SIG-M5 (cell line): ENCODE measurements at places on chromosomes 6 and 20.

GRCh38 chr6:153099636-153100035 is 31.4 kb downstream of the RGS17 start:
- no peak for DNase-seq

GRCh38 chr20:57840066-57840465 is 130.3 kb upstream of the PMEPA1 start:
- no peak for DNase-seq

DNA sequence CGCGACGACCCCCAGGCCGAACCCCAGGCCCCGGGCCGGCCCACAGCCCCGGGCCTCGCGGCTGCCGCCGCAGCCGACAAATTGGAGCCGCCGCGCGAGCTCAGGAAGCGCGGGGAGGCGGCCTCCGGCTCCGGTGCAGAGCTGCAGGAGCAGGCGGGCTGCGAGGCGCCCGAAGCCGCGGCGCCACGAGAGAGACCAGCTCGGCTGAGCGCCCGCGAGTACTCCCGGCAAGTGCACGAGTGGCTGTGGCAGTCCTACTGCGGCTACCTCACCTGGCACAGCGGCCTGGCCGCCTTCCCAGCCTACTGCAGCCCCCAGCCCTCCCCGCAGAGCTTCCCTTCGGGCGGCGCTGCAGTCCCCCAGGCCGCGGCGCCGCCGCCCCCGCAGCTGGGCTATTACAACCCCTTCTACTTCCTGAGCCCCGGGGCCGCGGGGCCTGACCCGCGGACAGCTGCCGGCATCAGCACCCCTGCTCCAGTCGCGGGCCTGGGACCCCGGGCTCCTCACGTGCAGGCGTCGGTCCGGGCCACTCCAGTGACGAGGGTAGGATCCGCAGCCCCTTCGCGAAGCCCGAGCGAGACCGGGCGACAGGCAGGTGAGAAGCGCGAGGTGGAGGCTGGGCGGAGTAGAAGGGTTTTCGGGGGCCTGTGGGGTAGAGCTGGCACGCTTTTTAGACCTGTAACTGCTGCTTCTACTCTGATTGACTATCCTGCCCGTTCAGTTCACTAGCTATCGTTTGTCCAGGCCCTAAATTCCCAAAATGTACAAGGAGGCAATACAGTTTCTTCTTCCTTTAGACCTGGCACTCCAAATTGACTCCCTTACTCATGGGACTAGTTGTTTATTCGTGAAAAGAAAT is 654 bp downstream of the FAM8A1 start:
- DNase-seq: no peak

GRCh38 chr6:119296036-119297035 is 53.2 kb downstream of the MAN1A1 start:
- DNase-seq: no peak

GRCh38 chr6:161903584-161904212 is 629.8 kb upstream of the AGPAT4 start:
- DNase-seq: no peak

GRCh38 chr6:111122458-111123286 is 35.4 kb downstream of the SLC16A10 start:
- DNase-seq: no peak

DNA sequence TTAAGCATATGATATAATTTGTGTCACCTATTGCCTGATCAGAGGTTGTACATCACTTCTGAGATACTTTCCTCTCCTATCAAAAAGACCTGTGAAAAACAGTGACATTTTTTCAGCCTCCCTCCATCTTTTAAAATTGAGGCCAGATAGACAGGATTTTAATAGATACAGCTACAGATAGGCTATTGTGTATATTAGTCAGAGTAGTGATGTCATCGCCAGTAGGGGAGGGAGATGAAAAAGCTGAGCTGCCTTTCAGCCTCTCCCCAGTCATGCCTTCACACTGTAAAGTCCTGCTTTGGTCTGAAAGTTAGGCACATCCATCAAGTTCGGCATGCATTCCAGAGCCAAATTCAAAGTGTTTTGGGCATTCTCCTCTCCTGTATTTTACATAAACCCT is 7.9 kb upstream of the PABPC1L start:
- DNase-seq: no peak

DNA sequence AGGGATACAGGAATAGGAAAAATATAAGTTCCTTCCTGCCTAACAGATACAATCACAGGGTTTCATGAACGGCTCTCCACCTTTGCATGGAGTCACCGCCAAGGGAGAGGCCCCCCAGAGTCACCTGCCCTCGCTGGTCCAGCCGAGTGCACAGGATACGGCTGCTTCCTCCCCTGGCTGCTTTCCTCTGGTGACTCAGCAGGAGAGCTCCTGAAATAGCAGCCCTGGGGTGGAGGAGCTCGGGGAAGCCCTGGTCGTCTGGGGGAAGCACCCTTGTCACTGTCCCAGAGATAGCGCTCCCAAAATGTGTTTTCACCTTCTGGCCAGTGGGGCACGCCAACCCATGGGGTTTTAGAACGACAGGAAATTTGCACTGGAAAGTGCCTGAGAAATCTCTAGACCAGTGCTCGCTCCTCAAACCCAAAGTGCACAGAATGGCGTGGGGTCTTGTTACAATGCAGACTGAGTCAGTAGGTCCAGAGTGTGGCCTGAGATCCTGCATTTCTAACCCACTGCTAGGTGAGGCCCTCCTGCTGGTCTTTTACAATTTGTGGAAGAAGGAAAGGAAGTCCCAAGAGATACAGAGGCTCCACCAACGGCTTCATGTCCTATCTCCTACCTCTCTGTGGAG is 35.9 kb upstream of the FAM50B start:
- DNase-seq: no peak

- DNase-seq: no peak
Observed at GRCh38 chr20:14877301-14878028, 540.1 kb upstream of the FLRT3 start.

DNA sequence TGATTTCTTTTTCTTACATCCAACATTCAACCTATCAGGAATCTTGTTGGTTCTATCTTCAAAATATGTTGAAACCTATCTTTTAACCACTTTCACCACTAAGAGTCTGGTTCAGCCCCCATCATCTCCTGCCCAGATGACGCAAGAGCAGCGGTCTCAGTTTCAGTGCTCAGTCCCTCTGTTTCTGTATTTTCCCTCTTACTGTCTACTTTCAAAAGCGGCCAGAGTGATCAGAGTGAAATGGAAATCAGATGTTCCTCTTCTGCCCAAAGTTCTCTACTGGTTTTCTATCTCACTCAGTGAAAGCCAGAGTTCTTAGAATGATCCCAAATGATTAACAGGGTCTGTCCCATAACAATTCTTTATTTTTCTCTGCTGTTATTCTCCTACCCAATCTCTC is 147.9 kb upstream of the PDE7B start:
- no peak for DNase-seq

GRCh38 chr20:52895235-52895634 is 76.9 kb upstream of the TSHZ2 start:
- DNase-seq: no peak

GRCh38 chr6:106197441-106197840 is 111.3 kb downstream of the PRDM1 start:
- no peak for DNase-seq

GRCh38 chr6:118509009-118509617 is 39.0 kb upstream of the PLN start:
- no peak for DNase-seq

GRCh38 chr20:13402171-13402760 is 181.2 kb downstream of the ISM1 start:
- no peak for DNase-seq

DNA sequence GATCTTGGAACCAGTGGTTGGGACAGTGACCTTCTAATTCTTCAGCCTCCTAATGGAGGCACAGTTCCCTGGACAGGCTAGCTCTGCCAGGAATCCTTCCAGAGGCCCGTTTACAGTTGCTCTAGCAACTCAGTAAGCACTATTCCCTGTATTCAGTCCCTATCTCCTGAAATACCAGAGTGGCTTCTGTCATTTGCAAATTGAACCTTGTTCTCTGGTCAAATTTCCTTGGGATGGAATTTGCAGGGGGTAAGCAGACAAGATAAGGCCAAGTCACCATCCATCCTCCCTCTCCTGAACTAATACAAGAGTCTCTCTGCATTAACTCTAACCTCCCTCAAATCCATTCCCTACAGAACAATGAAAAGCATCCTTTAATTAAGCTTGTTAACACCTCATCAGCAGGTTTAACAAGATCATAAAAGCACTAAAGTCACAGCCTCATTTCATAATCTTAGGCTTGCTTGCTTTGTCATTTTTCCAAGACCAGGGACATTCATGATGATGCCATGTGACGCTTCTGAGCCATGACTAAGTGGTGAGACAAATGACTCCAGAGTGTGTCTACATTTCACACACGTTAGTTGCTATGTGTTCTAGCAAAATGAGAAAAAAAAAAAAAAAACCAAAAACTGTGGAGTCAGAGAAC is 37.1 kb downstream of the SLC22A23 start:
- DNase-seq: no peak

- DNase-seq: no peak
Observed at GRCh38 chr6:74568861-74569260, 637.0 kb downstream of the COL12A1 start.

DNA sequence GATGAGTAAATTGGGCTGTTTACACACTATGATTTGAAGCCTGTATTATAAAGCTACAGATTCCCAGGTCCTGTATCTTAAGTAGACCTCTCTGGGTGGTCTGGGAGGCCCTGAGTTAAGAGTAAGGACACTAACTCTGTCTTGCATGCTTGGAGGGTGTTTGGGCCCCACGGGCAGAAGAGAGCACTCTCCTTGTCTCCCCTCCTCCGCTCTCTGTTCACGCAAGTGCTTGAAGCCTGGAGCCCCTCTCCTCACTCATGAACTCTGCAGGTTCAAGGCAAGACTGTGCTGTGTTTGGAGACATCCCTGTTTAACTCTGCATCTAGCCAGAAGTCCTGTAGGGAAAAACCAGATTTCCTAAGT is 154.0 kb downstream of the ZDHHC14 start:
- DNase-seq: no peak

DNA sequence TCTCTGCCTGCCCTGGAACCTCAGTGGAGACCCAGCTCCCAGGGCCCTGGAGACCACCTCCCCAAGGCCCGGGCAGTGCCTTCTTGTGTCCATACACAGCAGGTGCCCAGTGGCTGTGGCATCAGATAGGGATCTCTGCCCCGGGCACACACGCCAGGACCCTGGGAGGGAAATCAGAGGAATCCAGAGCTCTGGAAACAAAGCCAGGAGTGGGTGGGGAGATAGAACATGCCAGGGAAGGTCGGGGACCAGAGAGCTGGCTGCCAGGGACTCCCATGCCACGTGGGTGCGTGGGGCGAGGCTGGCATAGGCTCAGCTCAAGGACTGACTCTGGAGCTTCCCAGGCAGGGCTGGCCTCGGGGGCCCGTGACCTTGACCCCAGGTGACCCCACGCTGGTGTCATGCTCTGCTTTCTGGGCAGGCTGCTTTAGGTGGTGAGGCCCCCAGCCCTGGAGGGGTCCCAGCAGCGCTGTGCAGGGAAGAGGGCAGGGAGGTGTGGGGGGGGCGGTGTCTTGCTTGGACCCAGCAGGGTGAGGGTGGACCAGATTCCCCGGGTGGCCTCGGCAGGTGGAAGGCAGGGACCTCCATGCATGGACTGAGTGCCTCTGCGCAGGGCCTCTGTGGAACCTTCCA is 17.6 kb upstream of the GATA5 start:
- no peak for DNase-seq

GRCh38 chr6:159094444-159095252 is 49.9 kb upstream of the TAGAP start:
- DNase-seq: no peak

- DNase-seq: no peak
Observed at GRCh38 chr20:14696478-14696877, 359.1 kb upstream of the FLRT3 start.

GRCh38 chr6:120935908-120936307 is 398.4 kb downstream of the TBC1D32 start:
- no peak for DNase-seq

GRCh38 chr6:118881440-118882313 is 12.3 kb upstream of the ASF1A start:
- DNase-seq: no peak

DNA sequence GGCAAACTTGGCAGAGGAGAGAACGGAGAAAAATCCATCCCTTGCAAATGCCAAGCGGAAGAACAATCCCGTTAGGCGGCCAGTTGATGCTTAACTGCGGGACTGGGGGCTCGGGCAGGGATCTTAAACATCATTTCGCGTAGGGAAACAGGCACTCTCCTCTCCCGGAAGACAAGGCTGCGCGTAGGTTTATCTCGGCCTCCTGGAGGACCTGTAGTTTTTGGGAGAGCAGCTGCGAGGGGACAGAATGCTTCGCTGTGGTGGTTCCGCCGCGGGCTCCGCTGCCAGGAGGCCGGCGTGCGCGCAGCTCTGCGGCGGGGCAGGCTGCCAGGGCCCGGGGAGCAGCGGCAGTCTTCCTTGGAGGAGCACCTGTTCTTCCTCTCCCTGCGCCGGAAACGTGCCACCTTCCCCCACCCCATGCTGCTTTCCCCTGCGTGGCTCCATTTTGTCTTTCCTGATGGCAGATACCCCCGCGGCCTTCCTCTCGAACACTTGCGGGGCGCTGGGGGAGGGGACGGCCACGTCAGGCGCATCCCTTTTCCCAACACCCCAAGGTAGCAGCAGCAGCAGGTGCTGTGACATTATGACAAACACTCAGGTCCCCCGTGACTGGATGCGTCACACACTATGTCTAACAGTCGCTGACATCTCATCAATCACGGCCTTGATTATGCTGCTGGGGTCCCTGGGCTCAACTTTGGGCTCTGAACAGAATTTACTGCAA is 230.7 kb upstream of the BTBD3 start:
- no peak for DNase-seq
